ENCODE measurements at places on chromosomes 12 and 14.
A peak's percentile ranks its signal among the peaks of the same experiment; 100 is the strongest.

DNA sequence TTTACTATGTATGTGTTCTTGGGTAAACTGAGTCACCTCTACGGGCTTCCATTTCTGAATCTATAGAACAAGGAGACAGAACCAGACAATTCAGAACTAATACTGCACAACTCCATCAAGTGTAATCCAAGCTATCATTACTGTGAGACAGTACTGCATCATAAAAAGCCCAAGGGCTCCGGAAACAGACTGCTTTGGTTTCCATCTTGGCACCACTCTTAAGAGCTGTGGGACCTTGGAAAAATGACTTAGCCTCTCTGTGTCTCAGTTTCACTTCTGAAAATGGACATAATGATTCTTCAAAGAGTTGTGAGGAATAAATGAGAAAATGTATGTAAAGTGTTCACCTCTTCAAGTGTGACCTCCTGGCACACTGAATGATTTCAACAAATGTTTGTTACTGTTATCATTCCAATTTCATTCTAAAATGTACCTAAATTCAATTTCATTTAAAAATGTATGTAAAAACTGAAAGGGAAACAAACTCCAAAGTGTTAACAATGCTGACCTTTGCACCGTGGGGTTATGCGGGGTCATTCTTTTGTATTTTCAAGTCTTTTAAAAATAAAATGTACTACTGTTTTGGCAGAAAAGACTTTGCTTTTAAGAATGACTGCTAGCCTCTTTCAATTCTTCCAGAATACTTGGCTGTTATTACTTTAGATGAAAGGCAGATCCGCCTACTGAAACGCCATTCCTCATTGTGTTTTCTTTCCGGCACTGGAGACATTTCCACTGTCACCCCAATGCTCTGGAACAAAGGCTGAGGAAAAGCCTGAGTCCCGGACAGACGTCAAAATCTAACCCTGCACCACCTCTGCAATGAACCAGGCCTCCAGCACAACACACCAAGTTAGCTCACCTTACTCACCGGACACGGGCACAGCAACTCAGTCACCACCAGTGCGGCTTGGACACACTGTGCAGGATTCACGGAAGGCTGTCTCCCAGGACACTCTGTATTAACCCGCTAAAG lies 62.8 kb downstream of the TMCC3 start:
- no peak for DNase-seq

DNA sequence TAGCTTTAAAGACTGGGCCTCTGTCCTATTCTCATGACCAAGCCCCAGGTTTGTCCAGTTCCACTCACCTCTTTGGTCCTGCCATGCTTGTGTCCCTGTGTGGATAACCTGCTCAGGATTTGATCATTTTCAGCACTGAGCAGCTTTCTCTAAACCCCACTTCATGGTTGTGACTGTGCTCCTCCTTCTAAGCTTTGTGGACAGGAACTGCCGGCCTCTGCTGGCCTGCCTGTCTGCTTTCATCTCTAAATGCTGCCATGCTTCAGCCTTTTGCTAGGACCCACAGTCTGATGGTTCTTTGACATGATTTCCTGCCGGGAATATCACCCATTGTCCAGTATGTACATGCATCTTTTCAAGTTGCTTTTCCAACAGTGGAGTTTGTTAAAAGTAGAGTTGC lies 53.9 kb upstream of the STXBP6 start:
- no peak for DNase-seq

DNA sequence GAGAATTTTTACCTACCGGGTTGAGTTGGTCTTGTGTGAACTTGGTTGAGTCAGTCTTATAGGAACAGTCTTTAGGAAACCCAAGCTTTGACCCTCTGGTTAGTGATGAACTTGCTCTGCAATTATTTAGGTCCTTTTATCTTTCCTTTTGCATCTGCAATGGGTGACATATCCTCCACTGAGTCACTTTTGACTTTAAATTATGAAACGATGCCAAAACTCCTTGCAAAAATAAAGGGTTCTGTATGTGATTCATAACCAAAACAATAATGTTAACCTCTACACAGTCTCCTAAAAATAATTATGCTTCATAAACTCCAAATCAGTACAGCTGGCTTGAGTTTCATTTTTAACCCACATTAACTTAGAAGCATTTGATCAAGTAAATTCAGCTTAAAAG lies 979.4 kb downstream of the GALC start:
- DNase-seq = no peak

GRCh38 chr12:71439613-71440344 lies at the start of gene LGR5:
LGR5 (plus strand) TSS chr12:71439798; CDS start chr12:71440081, 283 bp downstream.
- DNase-seq = peak; percentile 80

- DNase-seq = no peak
Measured at GRCh38 chr14:32137313-32137712, 60.2 kb downstream of the ARHGAP5 start.

GRCh38 chr14:75023108-75023507 lies 20.4 kb downstream of the EIF2B2 start:
- no peak for DNase-seq
